ENCODE measurements at places on chromosomes 3 and 15.

- no peak overlapping the region for H3K27ac ChIP-seq
- H3K4me3 ChIP-seq: no peak overlapping the region
- H3K4me1 ChIP-seq: peaks cover 3% of the 10 kb centered on the region
- DNase-seq: peak; percentile 17
These were observed 30.3 kb upstream of the SEMA3F start for GRCh38 chr3:50124800-50125178.

DNA sequence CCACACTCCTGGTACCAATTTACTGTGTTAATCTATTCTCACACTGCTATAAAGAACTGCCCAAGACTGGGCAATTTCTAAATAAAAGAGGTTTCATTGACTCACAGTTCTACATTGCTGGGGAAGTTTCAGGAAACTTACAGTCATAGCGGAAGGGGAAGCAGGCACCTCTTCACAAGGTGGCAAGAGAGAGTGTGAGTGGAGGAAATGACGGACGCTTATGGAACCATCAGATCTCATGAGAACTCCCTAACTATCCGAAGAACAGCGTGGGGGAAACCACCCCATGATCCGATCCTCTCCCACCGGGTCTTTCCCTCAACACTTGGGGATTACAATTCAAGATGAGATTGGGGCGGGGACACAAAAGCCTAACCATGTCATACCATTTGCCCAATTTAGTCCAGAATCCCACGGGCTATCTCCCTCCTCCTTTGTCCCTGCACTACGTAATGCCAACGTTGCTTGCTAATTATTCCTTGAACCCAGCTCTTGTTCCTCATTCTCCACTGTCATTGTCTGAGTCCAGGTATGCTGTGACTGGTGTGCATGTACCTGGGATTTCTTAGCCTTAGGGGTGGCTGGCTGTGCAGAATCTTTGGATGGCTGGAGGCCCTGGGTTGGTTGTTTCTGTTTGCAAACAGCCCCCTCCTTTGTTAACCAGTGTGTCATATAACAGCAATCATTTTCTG is 3.4 kb downstream of the PIGZ start:
- peaks cover 9% of the 10 kb centered on the region for H3K4me1 ChIP-seq
- no peak for DNase-seq
- no peak overlapping the region for H3K4me3 ChIP-seq
- no peaks in the 10 kb centered on the region for H3K36me3 ChIP-seq

- no peak overlapping the region for H3K4me3 ChIP-seq
- DNase-seq: no peak
- H3K4me1 ChIP-seq: no peaks in the 10 kb centered on the region
- no peaks in the 10 kb centered on the region for H3K27me3 ChIP-seq
- H3K36me3 ChIP-seq: no peaks in the 10 kb centered on the region
These were observed 79.2 kb downstream of the CNTN3 start for GRCh38 chr3:74535281-74535680.

DNA sequence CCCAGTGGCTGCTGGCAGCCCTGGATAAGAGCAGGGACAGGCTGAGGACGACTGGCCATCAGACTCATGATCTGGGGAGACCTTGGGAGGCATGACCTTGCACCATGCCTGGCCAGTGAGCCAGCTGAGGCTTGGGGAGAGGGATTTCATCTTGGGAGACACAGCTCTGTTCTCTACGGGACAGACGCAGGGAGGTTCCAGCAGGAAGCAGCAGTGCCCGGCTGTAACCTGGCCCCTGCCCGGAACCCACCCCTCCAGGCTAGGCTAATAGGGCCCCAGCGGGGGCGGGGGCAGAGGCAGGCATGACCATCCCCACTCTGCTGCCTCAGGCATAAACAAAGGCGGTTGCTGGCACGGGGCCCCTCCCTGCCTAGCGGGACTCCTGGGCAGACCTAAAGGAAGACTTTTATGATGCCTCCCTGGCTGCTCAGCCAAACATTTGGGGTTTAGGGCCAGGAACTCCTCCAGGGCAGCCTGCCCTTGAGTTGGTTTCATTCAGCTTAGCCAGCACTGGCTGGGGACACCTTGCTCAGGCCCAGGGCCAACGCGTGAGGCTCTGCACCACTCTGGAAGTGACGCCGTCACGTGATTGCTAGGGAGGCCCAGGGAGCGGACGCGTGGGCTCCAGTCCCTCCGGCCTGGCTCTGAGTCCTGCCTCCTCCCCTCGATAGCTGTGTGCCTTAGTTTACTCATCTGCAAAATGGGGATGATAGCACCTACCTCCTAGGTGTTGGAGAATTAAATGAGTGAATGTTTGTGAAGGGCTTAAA is 27.6 kb downstream of the HDAC11 start:
- H3K36me3 ChIP-seq: no peaks in the 10 kb centered on the region
- H3K4me1 ChIP-seq: peaks cover 11% of the 10 kb centered on the region
- no peak for DNase-seq

DNA sequence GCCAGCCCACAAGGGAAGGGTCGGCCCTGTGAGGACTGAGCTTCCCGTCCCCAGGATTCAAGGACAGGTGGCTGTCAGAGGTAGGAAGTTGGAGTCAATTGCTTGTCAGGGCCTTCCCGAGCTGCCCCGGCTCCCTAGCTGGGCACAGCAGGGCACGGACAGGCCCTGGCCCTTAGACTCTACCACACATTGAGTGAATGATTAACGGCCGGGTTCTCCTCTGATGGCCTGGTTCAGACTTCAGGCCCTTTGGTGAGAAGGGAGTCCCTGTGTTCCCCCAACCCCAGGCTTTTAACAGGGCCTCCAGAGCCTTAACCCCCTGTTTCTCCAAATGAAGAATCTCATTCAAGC is 16.4 kb upstream of the FGD5 start:
- H3K4me3 ChIP-seq: no peak overlapping the region
- no peaks in the 10 kb centered on the region for H3K36me3 ChIP-seq
- peak overlapping the region; percentile 27 for H3K27ac ChIP-seq
- no peaks in the 10 kb centered on the region for H3K4me1 ChIP-seq

DNA sequence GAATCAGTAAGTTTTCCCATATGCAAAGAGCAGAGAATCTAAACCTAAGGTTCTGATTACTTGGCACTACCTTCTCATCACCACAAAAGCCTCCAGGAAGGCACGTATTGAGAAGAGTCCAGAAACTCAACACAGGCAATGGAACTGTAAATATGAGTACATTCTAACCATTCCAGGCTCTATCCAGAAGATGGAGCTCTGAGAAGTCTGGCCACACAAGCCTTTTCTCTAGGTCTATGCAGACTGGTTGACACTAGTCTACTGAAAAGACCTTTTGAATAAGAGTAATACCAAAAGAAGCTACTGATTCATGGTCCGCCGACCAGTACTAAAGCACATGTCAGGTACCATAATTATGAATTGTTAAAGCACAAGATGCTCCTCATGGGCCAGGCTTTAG is 12.2 kb upstream of the NCKIPSD start:
- H3K36me3 ChIP-seq: peaks cover 23% of the 10 kb centered on the region
- no peak for DNase-seq
- H3K4me1 ChIP-seq: peaks cover 5% of the 10 kb centered on the region
- no peak overlapping the region for H3K4me3 ChIP-seq
- H3K27me3 ChIP-seq: no peaks in the 10 kb centered on the region
- H3K27ac ChIP-seq: no peak overlapping the region

GRCh38 chr3:64214381-64215018 is 10.8 kb downstream of the PRICKLE2 start:
- H3K27me3 ChIP-seq: no peaks in the 10 kb centered on the region
- peak overlapping the region; percentile 23 for H3K4me3 ChIP-seq
- no peaks in the 10 kb centered on the region for H3K36me3 ChIP-seq
- peak overlapping the region; percentile 45 for H3K27ac ChIP-seq
- peaks cover 25% of the 10 kb centered on the region for H3K4me1 ChIP-seq

DNA sequence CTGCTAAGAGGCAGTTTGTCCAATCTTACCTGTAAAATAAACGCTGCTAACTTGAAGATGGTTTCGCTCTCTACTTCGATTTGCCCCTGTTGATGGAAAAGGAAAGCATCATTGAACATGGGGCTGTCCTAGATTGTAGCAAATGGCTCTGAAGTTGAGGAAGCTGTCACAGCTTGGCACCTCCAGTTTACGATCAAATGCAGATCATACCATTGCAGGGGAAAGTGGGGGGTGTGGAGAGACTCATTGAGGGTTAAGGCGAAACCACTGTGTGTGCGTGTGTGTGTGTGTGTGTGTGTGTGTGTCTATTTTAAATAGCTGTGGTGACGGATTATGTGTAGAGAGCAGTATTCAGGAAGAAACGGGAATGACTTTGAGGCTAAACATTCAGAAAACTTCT is 127.6 kb upstream of the LMOD3 start:
- H3K4me3 ChIP-seq: no peak overlapping the region
- no peaks in the 10 kb centered on the region for H3K27me3 ChIP-seq
- H3K27ac ChIP-seq: no peak overlapping the region
- DNase-seq: no peak
- no peaks in the 10 kb centered on the region for H3K4me1 ChIP-seq
- H3K36me3 ChIP-seq: no peaks in the 10 kb centered on the region

GRCh38 chr3:141228395-141228794 is 3.2 kb upstream of the PXYLP1 start:
- H3K36me3 ChIP-seq: no peaks in the 10 kb centered on the region
- H3K4me3 ChIP-seq: no peak overlapping the region
- H3K27me3 ChIP-seq: no peaks in the 10 kb centered on the region
- no peak for DNase-seq

GRCh38 chr3:192408647-192409200 is 318.6 kb downstream of the FGF12 start:
- no peak overlapping the region for H3K27ac ChIP-seq
- no peak for DNase-seq
- H3K4me3 ChIP-seq: peak overlapping the region; percentile 54

GRCh38 chr15:31508656-31509055 is 182.0 kb downstream of the KLF13 start:
- peak; percentile 5 for DNase-seq
- H3K4me3 ChIP-seq: no peak overlapping the region
- no peaks in the 10 kb centered on the region for H3K27me3 ChIP-seq
- H3K36me3 ChIP-seq: no peaks in the 10 kb centered on the region

DNA sequence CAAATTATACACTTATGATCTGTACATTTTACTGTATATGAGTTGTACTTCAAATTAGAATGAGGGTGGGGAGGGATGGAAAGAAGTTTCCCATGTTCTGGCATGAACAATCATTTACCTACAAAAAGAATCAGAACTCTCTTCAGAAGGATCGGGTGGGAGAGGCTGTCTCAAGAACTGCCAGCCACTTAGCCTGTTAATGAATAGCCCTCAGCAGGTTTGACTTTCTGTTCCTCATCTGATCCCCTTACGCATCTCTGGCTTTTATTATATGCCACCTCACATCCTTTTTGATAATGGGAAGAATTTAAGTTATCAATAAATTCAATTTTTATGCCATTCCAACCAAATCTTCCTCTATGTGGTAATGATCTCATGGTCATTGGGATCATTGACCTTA is 168.3 kb upstream of the TGFBR2 start:
- H3K4me1 ChIP-seq: peaks cover 18% of the 10 kb centered on the region
- H3K27me3 ChIP-seq: no peaks in the 10 kb centered on the region
- no peaks in the 10 kb centered on the region for H3K36me3 ChIP-seq
- peak overlapping the region; percentile 14 for H3K27ac ChIP-seq
- no peak overlapping the region for H3K4me3 ChIP-seq

GRCh38 chr3:49942651-49943050 is 2.7 kb downstream of the RBM6 start:
- H3K4me1 ChIP-seq: peaks cover 27% of the 10 kb centered on the region
- no peak for DNase-seq
- H3K4me3 ChIP-seq: no peak overlapping the region
- no peak overlapping the region for H3K27ac ChIP-seq
- no peaks in the 10 kb centered on the region for H3K27me3 ChIP-seq

GRCh38 chr3:101509811-101510210 is 3.2 kb downstream of the SENP7 start:
- H3K4me1 ChIP-seq: no peaks in the 10 kb centered on the region
- H3K36me3 ChIP-seq: no peaks in the 10 kb centered on the region
- DNase-seq: no peak
- no peak overlapping the region for H3K4me3 ChIP-seq
- H3K27me3 ChIP-seq: no peaks in the 10 kb centered on the region

Measured in gastrocnemius medialis (tissue), 4 donors.